Nephron progenitor cell (in vitro differentiated cells): ENCODE measurements at places on chromosomes 1 and 21.

GRCh38 chr1:80894921-80895320, 905.8 kb upstream of the ADGRL2 start:
- no peak for DNase-seq

- no peak for DNase-seq
These were observed 481.2 kb upstream of the NR5A2 start for GRCh38 chr1:199546323-199546722.

DNA sequence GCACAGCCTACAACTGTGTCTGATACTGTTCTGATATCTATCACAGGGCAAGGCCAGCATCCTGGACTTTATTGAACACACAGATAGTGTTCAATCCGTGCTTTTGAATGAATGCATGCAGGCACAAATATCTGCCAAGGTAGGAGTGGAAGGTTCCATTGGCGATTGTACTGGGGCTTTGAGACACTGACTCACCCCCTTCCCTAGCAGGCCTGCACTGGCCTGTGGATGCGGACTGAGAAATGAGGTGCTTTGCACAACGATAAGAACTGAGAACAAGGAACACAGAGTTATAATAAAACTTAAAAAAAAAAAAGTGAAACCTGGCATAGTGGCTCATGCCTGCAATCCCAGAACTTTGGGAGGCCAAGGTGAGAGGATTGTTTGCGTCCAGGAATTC, 62.4 kb upstream of the NGF start:
- no peak for DNase-seq

DNA sequence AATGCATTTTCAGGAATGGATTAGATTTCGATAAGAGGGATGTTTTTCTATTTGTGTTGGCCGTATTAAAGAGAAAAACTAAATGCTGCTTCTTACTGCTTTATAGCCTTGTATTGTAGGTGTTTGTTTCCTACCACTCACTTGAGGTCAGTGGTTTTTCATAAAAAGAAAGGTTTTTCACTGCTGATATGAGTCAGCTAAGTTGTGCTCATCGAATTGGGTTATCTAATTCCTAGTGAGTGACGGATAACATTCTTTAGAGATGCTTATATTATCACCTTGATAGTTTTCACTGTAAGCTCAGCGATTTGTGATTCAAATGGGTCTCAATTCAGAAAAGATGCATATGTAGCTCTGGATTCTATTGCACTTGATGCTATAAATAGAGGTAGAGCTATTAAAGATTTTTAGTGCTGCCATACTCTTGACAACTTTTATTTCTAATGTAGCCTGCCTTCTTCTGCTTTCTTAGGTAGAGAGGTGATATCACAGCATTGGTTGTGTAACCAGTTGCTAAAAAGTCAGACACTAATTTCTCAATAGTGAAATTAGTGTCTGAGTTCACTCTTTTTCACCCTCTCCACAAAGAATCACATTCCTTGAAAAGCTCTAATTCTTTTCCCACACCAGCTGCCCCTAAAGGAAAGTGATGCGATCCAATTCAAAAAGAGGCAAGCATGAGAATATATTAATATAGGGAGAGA, 180.0 kb downstream of the RASAL2 start:
- DNase-seq = no peak

DNA sequence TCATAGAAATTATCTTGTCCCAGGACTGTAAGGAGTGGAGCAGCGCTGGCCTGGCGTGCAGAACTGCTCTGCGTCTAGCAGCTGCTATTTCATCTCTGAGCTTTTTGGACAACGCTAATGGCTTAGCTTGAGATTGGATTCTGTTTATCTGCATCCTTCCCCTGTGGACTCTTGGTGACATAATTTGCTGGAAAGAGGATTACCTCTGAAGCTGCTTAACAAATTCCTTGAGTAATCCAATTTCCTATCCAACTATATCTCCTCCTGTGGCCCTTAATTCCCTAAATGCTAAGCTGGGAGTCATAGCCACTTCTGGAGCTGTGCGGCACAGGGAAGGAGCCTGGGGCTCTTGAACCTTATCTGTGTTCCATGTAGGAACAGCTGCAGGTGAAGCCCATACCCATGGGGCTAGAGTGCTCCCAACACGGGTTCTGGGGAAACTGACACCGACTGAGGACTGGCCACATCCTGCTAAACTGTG, 43.2 kb downstream of the IL6R start:
- no peak for DNase-seq

DNA sequence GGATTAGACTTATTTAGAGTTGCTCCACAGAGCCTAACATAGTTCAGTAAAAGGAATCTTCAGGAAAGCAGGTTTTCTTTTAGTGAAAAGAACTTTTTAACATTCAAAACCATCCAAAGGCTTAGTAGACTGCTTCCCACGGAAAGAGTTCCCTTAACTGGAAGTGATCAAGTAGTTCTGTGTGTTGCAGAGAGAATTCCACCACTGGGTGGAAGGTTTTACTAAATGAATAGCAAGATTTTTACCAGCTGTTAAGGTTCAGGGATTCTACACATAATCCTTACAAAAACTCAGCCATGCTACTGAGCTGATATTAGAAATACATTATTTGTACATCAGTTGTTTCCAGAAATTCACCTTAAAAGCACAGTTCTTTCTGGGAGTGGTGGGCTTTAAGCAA, 119.7 kb downstream of the GDAP2 start:
- no peak for DNase-seq

DNA sequence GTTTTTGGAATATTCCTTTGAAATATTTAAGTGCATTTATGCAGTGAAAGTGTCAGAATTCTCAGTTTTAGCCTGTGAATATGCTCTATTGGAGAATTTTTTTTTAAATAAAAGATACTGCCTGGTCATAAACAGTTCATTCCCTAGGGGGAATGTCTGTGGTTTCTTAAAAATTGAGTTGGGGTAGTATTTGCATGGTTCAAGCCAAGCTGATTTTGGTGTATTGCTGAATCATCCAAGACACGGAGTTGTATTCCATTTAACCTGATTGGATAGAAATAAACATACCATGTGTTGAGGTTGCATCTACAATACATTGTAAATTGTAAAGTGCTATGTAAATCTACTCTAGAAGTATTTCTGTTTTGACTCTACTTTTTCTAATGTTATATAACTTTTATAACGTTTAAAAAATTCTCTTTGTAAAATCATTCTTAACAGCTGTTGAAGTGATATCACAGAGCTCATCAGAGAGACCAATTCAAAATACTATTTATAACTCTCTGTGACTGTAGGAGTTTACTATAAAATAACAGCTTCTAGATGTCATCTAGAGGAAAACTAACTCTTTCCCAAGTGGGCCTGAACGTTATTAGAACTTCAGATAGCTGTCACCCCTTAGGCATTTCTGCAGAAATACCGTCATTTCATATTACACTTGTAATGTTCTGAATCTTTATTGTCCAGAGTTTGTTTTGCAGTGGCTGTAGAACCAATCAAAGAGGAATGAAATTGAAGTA, 199.1 kb downstream of the USP25 start:
- no peak for DNase-seq

DNA sequence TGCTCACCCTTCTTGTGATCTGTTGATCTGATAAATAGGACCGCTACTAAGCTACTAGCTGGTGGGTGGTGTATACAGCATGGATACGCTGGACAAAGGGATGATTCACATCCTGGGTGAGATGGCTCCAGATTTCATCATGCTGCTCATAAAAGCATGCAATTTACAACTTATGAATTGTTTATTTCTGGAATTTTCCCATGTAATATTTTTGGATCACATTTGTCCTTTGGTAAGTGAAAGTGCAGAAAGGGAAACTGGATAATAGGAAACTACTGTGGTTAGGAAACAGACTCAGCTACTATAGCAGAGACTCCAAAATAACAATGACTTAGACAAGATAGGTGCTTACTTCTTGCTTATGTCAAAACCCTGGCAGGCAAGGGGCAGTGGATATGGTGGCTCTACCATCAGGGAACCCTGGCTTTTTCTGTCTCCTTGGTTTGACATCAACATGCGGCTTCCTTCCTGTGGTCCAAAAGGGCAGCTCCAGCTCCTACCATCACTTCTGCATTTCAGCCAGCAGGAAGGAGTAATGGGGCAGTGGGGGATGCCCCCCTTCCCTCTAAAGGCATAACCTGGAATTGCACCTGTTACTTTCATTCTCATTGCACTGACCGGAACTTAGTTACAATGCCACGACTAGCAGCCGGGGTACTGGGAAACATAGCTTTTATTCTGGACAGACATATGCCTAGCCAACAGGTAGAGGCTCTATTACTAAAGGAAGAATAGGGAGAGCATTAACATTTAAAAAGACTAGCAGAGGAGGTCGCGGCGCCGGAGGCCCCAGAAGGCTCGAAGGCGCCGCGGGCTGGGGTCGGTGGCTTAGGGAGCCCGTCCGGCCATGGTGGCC, 13.8 kb upstream of the AK2 start:
- DNase-seq = no peak

DNA sequence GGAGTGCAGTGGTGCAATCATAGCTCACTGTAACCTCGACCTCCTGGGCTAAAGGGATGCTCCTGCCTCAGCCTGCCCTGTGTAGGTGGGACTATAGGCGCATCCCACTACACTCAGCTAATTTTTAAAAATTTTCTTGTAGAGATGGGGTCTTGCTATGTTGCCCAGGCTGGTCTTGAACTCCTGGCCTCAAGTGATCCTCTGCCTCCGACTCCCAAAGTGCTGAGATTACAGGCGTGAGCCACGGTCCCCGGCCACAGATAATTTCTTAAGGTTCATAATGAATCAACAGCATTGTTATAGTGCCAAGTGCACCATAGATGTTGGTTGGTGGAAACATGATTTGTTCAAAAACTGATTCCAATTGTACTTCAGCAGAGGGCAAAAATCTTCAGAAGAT, 42.2 kb upstream of the CNN3 start:
- no peak for DNase-seq

DNA sequence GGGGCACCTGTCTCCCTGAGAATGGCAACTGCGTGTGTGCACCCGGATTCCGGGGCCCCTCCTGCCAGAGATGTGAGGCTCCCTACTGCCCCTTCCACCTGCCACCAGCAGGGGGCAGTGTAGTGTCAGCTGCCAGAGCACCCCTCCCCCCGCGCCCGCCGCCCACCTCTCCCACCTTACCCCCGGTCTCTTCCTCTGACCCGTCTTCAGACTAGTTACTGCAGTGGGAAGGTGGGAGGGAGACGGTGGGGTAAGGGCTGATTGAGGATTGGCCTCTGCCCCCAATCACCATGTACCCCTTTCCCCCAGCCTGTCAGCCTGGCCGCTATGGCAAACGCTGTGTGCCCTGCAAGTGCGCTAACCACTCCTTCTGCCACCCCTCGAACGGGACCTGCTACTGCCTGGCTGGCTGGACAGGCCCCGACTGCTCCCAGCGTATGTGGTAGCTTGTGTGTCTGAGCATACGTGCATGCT, 10.1 kb upstream of the LRRC71 start:
- peak; percentile 80 for DNase-seq

- DNase-seq = no peak
These were observed 832.3 kb downstream of the LTN1 start for GRCh38 chr21:28160378-28160777.

- DNase-seq = no peak
These were observed 74.7 kb downstream of the HSPA13 start for GRCh38 chr21:14308234-14308633.

GRCh38 chr1:183975651-183976050, 61.9 kb downstream of the COLGALT2 start:
- no peak for DNase-seq

- no peak for DNase-seq
These were observed 105.7 kb downstream of the ZNF326 start for GRCh38 chr1:90100566-90100965.

DNA sequence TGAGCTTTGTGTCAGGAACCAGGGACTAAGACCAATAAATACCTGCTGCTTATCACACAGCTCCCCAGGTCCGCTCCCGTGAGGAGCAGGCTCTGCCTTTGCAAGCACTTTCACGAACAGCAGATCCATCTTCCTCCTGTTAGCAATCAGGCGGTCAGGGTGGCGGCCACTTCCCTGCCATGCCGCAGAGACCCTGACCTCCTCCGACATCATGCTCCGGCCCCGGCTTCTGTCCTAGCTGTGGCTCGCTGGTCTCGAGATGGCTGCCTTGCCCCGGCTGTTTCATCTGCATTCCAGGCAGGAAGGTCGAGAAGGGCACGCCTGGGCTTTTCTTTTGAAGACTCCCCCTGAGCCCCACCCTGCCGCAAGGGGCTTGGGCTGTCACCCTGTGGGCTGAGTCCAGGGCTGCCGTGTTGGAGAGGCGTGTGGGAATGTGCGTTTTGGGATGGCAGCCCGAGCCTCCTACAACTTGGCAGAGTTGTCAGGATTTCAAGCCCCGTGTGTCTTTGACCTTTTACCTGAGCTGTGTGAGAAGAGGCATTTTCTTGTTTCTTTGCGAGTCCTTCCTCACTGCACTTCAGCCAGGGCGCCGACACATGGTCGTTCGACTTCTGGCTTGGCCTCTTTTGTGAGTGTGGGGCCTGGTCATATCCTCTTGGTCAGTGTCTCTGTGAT, 59.5 kb downstream of the AGPAT3 start:
- no peak for DNase-seq

GRCh38 chr1:152013664-152014237, 20.1 kb upstream of the S100A10 start:
- DNase-seq = peak; percentile 44

DNA sequence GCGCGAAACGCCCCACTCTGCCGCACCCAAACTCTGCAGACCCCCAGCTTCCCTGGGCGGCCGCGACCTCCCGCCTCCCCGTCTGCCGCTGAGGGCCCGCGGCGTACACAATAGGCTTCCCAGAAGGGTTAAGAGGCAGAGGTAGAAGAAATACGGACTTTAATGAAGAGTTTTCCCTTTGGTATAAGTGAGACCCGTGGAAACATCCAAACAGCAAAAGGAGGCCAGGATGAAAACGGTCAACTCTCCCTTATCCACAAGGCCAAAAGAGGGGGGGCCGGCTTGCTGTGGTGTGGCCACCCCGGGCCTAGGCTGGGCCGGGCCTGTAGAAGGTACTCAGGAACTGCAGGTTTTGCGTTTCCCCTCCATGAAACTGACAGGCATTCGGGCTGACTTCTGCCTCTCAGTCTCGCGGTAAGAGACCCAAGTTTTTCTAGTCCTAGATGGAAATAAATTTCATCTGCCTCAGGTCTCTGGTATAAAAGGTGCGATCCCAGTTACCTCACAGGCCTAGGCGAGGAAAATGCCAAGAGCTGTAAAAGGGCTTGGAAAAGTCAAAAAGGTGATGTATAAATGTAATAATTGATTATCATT, 671 bp upstream of the PYGO2 start:
- no peak for DNase-seq

- no peak for DNase-seq
These were observed 12.3 kb downstream of the RNF223 start for GRCh38 chr1:1061682-1062345.

DNA sequence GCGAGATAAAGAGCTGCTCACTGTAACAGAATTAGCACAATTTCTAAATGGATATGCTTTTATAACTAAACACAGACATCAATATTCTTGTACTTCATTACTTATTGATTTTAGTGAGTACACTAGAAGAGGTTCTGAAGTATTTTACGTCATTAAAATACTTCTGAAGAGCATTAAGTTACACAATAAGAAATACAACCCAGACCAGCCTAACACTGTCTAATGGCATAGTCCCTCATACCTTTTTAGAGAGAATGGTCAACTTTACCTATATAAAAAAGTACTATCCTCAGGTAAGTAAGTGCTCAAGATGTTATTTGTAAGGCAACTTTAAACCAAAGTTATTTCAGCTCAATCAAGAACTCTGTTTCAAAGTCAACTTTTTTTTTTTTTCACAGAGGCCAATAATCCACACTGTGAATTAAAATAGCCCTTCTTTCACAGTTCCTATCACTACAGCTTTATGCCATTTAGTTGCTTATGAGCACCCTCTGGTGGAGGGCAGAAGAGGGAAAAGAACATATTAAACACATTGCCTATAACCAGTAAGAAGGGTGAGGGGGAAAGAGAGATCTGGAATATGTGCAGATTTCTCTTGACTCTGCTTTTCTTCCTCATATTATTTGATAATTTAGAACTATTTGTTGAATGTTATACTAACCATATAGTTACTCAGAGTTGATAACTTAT, 182.1 kb upstream of the DMRTA2 start:
- DNase-seq = no peak
